AG04449 (cell line): ENCODE measurements at places on chromosomes 2 and 18.

- DNase-seq = no peak
Measured at GRCh38 chr2:224060783-224061482, 21.8 kb upstream of the SERPINE2 start.

- DNase-seq = no peak
Measured at GRCh38 chr2:84052913-84053312, 406.2 kb downstream of the SUCLG1 start.

DNA sequence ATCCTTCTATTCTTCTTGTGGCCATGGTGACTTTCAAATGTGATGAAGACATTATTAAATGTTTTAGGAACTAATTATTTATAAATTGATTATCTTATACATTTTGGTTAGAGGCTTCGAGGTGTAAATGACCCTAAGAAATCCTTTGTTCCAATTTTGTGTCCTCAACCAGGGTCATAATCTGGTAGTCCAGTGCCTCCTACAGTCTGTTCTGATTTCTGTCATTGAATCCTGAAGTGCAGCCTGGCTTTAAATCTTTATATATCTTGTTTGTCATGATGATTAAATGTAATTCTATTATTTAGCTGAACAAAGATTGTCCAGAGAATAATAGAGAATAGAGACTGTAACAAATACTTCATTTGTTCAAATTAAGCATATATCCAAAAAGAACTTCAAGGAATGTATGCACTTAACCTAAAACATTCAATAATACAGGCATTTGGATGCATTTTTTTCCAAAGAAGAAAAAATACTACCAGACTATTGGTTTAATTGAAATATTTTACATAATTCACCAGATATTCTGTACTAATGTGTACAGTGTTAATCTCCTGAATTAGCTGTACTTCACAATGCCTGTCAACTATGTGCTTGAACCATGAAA lies 89.8 kb downstream of the PRPF40A start:
- DNase-seq = no peak

DNA sequence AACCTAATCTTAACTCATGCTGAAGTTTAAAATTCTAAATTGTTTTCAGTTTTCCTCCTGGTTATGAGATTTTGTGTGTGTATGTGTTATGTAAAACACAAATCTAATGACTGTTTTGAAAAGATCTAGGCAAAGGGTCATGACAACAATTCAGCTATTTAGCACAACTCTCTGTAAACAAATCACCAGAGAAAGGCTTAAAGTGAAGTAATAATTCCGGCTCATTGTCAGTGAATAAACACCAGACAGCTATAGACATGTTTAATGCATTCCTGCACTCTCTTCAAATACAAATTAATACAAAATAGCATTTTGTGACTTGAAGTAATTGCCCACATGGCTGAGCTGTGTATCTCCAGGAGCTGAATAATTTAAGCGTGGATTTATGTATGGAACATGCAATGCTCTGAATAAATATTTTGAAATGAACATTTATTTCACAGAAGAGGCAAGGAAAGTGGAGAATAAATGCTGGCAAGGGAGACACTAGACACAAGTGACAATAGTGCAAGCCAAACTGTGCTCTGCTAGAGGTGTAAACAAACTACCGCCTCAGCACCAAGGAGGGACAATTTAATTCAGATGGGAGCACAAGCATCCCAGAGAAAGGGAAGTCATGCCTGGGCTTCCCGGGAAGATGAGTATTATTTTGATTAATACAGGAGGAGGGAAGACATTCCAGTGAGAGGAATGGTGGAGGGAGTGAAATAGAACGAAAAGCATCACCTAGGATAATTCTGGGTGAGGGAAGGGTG lies 133.6 kb upstream of the XPO1 start:
- no peak for DNase-seq

DNA sequence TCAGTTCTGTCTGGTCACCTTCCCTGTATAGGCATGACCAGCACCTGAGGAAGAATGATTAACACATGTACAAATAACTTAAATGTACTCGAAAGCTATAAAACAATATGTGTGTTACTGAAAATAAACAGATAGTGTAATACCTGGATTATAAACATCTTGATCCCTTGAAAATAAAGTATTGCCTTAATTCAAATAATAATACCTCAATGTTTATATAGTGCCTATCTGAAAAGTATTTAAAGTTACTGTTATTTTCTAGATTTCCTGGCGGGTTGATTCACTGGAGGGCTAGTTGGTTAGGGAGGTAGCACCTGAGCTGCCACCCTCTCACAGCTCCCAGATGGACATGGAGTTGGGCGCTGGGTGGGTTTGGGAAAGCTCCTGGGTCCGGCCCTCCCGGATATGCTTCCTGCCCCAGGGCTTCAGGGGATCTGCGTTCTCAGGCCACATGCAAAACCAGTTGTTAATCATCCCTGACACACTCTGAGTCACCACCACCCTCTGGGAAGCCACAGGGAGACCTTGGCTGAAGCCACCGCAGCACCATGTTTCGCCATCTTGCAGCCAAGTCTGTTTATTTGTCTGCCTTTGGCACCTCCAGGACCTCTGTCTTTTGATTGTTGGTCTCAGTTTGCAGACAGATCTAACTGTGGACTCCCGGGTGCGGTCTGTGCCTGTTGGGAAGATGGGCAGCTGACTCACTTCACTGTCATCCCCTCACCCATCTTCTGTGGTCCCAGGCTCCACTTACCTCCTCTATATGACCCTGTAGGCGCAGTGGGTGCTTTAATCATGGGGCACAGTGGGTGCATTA lies 35.3 kb downstream of the RAB31 start:
- peak; percentile 79 for DNase-seq

GRCh38 chr2:48750128-48750739 lies 5.3 kb downstream of the LHCGR start:
- DNase-seq = no peak

DNA sequence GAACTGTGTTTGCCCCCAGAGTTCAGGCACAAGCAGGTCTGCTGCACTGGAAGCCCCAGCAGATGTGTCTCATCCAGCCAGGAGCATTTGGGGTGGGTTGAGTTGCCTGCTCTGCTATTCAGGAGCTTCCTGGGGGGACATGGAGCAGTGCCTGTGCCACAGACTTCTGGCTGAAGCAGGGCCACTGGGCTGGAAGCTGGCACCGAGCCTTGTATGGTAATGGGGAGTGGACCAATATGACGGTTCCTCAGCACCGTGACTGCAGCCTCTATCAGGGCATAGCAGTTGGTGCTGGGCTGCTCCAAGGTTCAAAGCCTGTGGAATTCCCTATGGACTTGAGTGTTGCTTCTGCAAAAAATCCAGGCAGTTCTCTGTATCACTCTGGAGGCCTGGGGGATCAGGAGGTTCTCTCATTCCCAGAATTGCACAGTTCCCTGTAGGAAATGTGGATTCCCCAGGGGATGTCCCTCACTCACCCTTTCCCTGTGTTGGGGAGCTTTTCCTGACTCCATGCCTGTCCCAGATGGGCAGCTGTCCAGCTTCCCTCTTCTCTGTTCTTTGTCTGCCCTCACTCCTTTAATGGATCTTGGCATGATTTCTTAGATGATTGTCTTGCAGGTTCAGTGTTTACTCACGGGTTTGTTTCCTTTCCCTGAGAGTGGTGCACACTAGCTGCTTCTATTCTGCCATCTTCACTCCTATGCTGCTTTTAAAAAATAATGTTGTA lies 37.2 kb upstream of the THSD7B start:
- DNase-seq = no peak

GRCh38 chr2:236661762-236662110 lies 92.1 kb downstream of the ACKR3 start:
- DNase-seq = no peak

GRCh38 chr18:44682201-44682870 lies 1.6 kb downstream of the SETBP1 start:
- no peak for DNase-seq

DNA sequence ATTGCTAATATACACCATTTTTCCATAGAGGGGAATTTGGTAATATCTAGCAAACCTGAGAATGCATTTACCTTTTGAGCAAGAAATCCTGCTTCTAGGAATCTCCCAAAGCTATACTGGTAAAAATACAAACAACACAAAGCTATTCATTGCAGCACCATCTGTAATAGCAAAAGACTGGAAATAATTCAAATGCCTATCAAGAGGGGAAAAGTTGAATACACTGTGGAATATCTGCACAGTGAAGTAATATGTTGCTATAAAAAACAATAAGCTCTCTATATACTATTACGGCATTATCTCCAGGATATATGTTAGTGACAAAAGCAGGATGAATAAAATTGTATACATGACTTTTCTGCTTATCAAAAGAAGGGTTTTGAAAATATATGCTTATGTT lies 112.3 kb upstream of the CHAC2 start:
- no peak for DNase-seq

- no peak for DNase-seq
Measured at GRCh38 chr2:189608795-189609422, 28.3 kb upstream of the SLC40A1 start.

- DNase-seq = no peak
Measured at GRCh38 chr2:173599821-173600359, 245.2 kb downstream of the CDCA7 start.

DNA sequence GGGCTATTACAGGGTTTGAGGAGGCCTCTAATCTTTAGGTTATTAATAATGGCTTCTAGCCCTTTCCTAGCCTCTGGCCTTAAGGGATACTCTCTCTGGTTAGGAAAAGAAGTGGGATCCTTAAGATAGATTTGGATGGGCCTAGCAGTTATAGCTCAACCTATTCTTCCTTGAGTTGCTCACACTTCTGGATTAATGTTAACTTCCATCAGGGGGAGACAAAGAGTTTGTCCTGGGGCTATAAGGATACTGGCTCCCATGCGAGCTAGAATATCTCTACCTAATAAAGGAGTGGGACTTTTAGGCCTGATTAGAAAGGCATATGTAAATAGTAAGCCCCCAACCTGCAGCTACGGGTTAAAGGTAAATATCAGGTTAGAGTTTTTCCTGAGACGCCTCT lies 14.3 kb upstream of the PTH2R start:
- DNase-seq = no peak

DNA sequence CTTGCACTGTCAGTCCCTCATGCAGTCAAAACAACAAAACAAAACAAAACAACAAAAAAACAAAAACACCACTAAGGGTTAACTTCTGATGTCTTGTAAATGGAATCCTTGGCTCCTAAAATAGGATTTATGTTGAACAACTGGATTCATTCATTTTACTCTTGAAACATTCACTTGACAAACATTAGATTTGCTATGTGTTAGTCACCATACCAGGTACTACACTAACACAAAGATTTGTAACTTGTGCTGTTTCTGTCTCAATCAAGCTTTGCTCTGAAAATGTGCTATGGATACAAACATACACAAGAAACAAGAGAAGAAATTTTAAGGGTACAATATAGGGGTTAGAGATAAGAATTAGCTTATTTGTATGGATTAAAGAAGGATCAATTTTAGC lies 812.8 kb downstream of the LRP1B start:
- no peak for DNase-seq

GRCh38 chr2:119282996-119283511 lies 59.4 kb downstream of the STEAP3 start:
- no peak for DNase-seq

DNA sequence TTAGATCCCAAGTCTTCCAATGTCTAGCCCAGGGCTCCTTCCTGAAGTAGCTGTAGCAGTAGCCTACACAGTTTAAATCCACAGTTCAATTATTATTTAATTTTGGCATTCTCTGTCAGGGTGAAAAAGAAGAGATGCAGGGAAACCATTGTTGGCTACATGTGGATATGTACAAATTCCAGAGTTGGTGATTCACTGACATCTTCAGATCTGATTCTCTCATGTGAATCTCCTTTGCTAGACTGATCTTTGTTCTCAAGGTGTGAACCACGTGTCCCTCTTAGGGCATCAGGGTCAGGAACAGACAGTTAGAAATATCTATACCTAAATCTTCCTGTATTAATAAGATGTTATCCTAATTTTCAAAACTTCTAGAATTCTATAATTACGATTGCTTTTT lies 36.7 kb downstream of the ADCYAP1 start:
- DNase-seq = no peak

GRCh38 chr18:79438898-79439627 lies 43.3 kb downstream of the NFATC1 start:
- DNase-seq = peak; percentile 36

GRCh38 chr2:25821225-25822056 lies 56.8 kb downstream of the ASXL2 start:
- DNase-seq = no peak

DNA sequence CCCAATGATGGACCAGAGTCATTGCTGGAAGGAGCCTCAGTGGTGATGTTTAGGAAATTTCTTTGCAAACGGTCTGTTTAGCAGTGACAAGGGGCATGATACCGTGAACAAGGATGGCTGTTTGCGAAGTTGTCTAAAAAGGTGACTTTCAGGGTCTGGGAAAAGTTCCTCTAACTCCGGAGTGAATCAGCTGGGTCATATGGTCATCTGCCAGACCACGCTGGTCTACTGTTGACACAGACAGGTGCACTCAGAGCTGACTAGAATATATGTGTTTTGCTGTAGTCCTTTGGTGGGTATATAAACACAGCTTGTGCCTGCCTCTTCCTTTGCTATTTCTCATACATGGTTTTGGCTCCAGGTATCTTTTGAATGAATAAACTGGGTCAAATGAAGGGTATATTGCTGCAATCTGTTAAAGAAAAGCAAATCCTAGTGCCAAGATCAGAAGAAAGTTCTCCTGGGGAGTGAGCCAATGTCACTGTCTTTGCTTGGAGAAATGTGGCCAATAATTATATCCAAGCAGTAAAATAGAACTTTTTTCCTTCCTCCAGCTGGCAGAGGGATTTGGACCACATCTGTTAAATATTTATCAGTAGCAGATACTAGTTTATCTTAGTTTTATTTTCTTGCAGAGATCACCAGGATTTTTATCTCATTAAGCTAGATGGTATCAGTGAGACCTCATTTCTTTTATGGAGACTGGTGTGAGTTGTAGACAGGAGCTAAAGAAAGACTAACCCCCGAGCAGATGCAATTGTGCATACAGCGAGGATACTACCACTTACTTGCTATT lies 286.0 kb downstream of the TRIB2 start:
- no peak for DNase-seq

DNA sequence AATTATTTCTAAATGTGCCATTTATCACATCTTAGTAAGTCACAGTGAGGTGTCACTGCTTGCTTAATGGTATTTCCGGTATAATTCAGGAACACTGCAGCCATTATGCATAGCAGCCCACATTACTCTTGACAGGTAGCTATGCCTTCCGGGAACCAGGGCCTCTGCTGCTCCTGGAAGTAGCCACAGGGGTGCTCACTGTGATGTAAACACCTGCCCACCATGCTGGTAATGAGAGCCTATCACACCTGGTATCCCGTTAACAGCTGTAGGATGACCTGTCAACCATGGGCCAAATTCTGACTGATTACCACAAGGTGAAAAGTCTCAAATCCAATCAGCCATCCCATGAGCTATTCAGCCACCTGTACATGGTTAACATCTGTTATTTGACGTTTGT lies 647.0 kb upstream of the NXPH2 start:
- DNase-seq = no peak

- no peak for DNase-seq
Measured at GRCh38 chr2:160252278-160252887, 52.3 kb upstream of the ITGB6 start.

- DNase-seq = no peak
Measured at GRCh38 chr2:218166791-218167190, at the start of gene CXCR1. Gene CXCR1 (minus strand): TSS chr2:218166962. CDS start chr2:218165211, 1,751 bp downstream.

GRCh38 chr2:25651066-25651465 lies 22.3 kb downstream of the DTNB start:
- peak; percentile 4 for DNase-seq

GRCh38 chr2:239380831-239381708 lies 19.8 kb downstream of the HDAC4 start:
- no peak for DNase-seq

- DNase-seq = no peak
Measured at GRCh38 chr2:26674771-26675170, 17.8 kb upstream of the KCNK3 start.
